HuH-7 (cell line): ENCODE measurements at places on chromosomes 12 and 14.

GRCh38 chr14:64293976-64294671 is at the start of gene ESR2:
TSS of gene ESR2 (minus strand) at chr14:64294371. CDS start at chr14:64282985, 11,386 bp downstream.
- DNase-seq = peak; percentile 25

- no peak for DNase-seq
These were observed 1304.7 kb upstream of the FLRT2 start for GRCh38 chr14:84225268-84225667.

DNA sequence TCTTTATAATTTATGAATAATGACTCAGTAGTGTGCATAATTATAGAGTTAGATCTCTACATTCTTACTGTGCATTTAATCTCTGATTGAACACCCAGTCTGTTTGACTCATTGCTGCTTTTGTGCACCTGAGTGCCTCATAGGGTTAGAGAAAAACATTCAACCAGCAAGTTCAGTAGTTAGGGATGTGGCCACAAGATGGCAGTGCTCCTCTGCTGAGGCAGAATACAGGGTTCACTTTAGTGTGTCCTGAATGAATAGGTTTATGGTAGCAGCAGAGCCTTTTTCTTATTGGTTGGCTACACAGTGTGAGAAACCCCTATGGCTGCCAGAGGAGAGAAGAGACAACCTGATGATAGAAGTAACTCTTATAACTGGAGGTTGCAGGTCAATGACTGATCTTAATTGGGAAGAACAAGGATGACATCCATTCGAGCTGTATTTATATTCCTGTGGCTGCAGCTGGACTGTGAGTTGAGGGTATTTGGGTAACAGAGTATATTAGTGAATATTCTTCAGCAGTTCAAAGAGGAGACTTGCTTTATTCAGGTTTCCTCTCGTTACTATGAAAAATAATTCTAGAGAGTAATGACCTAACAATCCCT is 194.9 kb upstream of the OR4E1 start:
- peak; percentile 34 for DNase-seq

- DNase-seq = no peak
These were observed 42.9 kb downstream of the DAD1 start for GRCh38 chr14:22545842-22546721.

DNA sequence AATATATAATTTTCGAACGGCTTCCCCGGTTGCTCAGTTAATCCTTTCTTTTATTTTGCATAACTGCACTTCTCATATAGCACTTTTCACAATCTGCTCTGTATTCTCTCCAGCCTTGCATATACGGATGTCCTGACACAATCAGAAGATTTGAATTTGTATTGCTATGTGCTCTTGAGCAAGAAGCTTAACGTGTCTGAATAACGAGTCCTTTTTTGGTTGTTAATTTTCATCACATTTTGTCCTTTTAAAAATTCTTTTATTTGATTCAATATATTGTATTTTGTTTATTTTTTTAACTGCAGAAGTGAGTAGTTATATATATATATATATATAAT is 17.6 kb downstream of the A2M start:
- DNase-seq = no peak

GRCh38 chr14:74980731-74981461 is 21.8 kb upstream of the EIF2B2 start:
- DNase-seq = no peak

- DNase-seq = no peak
These were observed 201.4 kb downstream of the KIF26A start for GRCh38 chr14:104339829-104340228.

DNA sequence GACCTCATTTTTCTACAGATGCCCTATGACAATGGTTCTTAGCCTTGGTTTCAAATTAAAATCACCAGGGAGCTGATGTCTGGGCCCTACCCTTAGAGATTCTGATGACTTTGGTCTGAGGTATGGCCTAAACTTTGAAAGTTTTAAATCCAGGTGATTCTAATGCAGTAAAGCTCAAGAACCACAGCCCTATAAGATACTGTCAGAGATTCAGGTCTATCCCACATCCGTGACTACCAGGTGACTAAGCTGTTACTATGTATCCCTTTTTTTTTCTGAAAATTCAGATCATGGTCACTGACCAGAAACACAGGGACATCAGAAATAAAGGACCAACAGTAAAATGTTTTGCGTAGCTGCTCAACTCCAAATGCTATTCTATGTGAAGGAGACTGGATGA is 148.8 kb upstream of the BMP4 start:
- DNase-seq = no peak

DNA sequence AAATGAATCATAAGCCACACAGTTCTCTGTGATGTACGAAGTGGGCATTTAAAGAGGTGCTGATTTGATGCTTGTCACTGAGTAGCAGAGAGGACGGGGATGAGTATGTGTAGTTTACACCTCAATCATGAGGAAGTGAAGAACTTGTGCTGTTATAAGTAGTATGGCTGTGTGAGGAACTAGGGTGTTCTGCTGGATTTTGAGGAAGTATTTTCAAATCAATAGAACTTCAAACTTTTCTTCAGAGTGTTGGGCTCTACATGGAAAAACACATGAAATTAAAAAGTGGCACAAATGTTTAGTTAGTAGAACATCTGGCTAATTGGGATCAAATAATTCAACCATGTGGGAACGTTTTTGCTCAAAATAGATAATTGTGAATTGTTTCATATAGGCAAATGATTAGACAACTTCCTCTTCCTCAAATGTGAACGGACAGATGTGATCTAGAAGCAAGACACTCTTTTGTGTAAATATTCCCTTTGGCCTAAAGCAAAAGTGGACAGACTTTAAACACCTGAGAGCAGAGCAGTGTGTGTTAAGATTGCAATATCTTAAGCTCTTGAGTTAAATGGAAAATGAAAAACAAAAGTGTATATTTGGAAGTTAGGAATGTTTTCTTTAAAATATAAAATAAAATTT is 168.5 kb downstream of the NAV3 start:
- no peak for DNase-seq

GRCh38 chr14:48738186-48738925 is 847.8 kb downstream of the RPS29 start:
- DNase-seq = no peak

- no peak for DNase-seq
These were observed 1.0 kb downstream of the BORCS5 start for GRCh38 chr12:12357719-12358461.

- DNase-seq = no peak
These were observed 187.7 kb downstream of the NTF3 start for GRCh38 chr12:5619628-5620027.

DNA sequence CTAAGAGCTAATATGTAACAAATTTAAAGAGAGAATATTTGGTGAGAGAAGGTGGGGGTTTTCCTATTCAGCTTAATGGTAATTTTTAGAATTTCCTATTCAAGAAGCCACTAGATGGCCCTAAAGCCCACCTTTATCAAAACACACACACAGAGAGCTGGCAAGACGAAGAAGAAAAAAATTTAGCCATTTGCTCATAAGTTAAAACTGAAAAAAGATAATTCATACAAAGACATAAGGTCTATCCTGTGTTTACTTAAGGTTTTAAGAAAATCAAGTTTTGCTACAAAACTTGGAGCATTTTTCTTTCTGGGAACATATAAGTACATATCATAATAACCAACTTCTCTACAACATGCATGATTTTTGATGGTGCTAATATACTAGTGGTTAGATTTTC is 46.8 kb upstream of the PCED1B start:
- peak; percentile 6 for DNase-seq

DNA sequence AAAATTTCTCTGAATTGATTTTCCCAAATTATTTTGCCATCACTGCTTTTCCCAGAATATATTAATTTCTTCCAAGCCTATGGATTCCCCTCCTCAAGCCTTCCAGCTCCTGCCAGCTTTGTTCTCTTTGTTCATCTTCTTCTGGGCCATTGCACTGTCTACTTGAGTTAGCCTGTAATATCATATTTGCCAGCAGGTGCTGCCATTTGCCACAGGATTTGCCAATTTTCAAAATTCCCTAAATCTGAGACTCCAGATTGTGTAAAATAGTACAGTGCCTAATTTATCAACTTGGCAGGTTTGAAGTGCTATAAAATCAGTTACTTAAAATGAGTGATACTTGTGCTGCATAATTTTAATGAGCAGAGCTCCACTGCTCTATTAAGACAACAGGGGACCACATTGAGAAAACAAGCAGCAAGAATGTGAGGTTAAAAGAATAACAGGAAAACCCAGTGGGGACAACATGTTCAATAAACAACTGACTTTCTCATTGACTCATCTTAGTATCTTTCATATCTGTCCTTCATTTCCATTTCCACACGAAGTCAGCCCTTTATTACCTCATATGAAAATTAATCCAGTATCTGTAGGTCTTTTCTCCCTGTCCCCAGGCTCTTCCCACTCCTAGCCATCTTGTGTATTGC is 84.6 kb upstream of the CCDC196 start:
- DNase-seq = no peak

DNA sequence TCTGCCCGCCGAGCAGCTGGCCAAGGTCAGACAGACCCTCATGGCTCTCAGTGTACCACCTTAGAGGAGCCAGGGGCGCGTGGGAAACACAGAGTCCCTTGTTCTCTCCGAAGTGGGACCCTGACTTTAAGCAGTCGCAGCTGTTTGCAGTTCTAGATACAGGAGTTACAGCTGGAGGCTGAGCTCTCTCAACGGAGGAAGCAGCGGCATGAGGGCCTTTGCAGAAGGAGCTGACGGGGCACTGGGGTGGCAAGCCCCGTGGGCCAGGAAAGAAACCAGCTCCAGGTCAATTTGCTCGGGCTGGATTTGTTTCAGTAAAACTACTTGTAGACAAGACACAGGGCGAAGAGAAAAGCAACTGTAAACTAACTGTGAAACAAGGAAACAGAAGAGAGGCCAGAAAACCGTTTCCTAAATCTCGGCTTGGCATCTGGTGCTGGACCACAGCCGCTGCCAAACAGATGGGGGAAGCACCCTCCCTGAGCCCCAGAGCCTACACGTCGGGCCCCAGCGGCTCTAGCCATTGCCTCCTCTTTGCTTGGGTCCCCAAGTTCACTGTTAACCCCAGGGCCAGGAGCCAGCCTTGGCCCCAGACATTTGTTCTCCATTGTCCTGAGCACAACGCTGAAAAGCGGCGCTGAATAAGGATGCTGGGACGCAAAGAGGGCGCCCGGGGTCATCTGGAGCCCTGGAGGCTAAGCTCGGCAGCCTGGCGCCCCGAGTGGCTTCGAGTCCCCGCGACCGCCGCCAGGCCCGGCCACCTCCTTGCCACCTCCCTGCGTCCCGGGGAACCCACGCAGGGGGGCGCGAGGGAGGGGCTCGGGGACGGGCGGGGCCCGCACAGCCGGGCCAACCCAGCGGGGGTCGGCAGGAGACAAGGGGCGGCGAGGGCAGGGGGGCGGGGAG is 914 bp upstream of the PACS2 start:
- no peak for DNase-seq

DNA sequence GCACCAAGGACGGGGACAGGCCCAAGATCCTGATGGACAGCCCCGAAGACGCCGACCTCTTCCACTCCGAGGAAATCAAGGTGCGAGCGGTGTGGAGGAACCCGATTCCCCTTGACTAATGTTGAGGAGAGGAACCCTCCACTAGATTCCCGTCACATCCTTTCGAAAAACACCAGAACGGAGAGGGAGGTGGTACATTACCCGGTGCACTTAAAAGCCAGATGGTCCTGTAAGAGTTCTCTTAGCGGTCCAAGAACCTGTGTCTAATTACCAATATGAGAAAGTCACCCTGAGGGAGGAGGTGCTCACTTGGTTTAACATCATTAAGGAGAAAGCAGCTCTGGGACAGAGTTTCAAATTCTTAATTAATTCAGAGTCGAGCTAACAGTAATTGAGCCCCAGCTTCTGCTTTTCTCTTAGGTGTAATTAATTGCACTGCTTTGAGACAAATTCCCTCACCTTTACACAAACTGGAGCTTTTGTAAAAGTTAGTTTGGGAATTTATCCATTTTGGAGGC is 450 bp downstream of the PRKAB1 start:
- DNase-seq = no peak

GRCh38 chr12:121264951-121265515 is 31.5 kb downstream of the CAMKK2 start:
- DNase-seq = no peak

DNA sequence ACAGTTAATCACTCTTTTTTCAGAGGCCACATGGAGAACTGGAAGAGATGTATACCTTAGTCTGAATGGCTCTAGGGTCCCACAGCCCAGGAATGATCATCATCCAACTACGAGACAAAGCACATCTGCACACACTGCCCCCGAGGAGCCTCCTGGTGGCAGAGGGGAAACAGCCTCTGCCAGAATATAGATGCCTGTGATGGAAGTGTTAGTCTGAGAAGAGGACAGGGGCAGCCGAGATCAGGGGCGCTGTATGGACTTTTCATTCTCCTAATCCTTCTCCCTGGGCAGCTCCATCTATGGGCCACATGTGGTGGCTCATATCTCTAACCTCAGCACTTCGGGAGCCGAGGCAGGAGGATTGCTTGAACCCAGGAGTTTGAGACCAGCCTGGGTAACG is 82.8 kb upstream of the CAPRIN2 start:
- no peak for DNase-seq

DNA sequence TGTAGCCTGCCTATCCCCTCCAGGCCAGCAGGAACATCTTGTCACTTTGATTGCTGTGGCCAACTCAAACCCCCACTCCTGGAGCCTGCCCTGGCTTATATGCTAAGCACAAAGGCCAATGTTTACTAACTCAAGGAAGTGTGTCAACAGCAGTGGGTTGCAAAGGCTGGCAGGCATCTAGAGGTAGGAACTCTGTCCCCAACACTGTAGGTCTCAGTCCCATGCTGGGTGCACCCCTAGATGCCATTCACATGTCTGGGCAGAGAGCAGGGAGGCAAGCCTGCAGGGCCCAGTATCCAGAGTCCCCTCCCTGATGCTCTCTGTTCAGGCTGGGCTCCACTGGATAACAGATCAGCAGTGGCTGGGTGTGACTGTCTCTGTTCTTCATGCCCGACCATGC is 1.6 kb upstream of the HPD start:
- no peak for DNase-seq

DNA sequence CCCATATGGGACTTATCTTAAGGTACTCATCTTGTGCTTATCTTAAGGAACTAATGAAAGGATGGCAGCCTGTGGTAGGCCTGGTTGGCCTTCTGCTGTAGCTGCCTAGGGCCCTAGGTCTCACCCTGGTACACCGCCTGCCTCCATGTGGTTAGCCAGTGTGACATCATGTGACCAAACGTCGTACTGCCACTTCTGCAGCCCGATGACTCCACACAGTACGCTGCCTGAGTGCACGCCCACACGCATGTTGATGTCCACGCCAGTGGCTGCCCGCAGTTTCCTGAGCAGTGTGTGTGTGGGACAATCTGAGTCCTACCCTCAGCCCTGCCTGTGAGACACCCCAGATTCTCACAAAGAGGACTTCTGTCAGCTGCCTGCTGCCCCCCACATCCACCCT is 5.1 kb downstream of the ADCY4 start:
- no peak for DNase-seq

- no peak for DNase-seq
These were observed 218.9 kb downstream of the ACSS3 start for GRCh38 chr12:81296556-81297305.

DNA sequence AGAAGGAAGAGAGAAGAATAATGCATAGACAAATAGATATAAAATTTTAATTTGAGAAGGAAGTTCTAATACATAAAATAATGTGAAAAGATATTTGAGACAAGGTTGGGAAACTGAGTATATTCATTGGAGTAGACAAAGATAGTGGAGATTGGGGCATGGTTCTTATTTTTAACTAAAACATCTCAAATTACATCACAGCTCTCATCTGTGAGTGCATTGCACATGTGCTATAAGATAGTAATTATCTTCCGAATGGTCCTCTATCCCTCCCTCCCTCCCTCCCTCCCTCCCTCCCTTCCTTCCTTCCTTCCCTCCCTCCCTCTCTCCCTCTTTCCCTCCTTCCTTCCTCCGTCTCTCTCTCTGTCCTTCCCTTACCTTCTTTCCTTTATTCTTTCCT is 1104.0 kb upstream of the FLRT2 start:
- DNase-seq = no peak
